ENCODE measurements at places on chromosomes 12 and 14. TPM values are rescaled to one million over a fixed set of nuclear protein-coding genes. Genes with fewer than 3 reads are reported as not detected.

The SYNDIG1L gene
- 0.24 TPM for total RNA-seq

DNA sequence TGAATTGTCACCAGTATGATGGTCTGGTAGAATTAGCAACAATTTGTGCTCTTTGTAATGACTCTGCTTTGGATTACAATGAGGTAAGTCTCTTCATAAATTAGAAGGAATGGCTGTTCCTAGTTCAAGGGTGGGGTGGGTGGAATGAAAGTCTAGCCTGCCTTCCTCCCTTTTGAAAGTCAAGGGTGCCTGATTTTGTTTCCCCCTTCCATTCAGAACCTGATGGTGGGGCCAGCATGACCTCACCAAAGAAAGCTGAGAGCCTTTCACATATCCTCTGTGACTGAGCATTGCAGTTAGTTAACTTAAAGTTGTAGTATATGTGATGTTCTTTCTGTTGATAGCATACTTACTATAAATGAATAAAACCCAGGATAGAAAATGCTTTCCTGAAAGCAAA, 52.2 kb downstream of the ATP2A2 start:
- DNase-seq, result no peak

GRCh38 chr12:112308161-112308560, 74.1 kb downstream of the HECTD4 start:
- DNase-seq, result no peak

DNA sequence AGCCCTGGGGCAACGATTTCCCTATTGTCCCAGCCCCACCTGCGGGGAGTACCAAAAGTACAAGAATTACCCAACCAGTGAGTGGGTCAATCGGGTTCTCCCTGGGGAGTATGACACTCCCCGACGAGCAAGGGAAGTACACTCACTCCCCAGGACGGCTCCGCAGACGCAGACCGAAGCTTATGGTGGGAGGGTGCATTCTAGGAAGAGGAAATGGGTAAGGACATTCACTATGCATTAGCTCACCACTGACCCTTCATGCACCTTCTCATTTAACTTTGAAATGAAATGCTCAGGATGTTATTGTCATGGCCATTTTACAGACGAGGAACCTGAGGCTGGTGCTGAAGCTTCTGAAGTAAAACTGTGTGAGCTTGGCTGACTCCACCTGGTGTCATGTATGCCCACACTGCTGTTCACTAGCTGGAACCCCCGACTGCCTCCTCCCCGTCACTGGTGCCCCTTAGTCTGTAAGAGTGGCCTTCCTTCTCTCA, 45.8 kb upstream of the TMED10 start:
- no peak for DNase-seq
